ENCODE measurements at places on chromosomes 2 and 18.

- H3K27ac ChIP-seq = no peak overlapping the region
- no peak overlapping the region for H3K4me3 ChIP-seq
- no peaks in the 10 kb centered on the region for H3K27me3 ChIP-seq
- no peaks in the 10 kb centered on the region for H3K36me3 ChIP-seq
Observed at GRCh38 chr2:144032566-144032965, 487.4 kb downstream of the ZEB2 start.

DNA sequence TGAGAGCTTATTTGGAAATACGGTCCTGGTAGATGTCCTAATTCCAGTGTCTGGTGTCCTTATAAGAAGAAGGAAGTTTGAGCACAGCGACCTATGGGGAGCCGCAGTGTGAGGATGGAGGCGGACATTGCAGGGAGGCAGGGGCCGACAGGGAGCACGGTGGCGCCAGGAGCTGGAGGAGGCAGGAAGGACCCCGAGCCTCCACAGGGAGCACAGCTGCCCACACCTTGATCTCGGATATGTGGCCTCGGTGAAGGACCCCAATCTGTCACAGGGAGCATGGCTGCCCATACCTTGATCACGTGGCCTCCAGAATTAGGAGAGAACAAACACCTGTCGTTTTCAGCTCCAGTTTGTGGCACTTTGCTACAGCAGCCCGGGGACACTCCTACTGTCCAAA is 461.6 kb upstream of the SALL3 start:
- H3K36me3 ChIP-seq = no peaks in the 10 kb centered on the region
- H3K27ac ChIP-seq = no peak overlapping the region
- no peaks in the 10 kb centered on the region for H3K27me3 ChIP-seq
- no peak for DNase-seq

- H3K4me3 ChIP-seq = no peak overlapping the region
- no peak overlapping the region for H3K27ac ChIP-seq
- DNase-seq = no peak
- no peaks in the 10 kb centered on the region for H3K4me1 ChIP-seq
- H3K27me3 ChIP-seq = no peaks in the 10 kb centered on the region
- H3K36me3 ChIP-seq = no peaks in the 10 kb centered on the region
Observed at GRCh38 chr2:190156530-190157212, 94.1 kb upstream of the MSTN start.

DNA sequence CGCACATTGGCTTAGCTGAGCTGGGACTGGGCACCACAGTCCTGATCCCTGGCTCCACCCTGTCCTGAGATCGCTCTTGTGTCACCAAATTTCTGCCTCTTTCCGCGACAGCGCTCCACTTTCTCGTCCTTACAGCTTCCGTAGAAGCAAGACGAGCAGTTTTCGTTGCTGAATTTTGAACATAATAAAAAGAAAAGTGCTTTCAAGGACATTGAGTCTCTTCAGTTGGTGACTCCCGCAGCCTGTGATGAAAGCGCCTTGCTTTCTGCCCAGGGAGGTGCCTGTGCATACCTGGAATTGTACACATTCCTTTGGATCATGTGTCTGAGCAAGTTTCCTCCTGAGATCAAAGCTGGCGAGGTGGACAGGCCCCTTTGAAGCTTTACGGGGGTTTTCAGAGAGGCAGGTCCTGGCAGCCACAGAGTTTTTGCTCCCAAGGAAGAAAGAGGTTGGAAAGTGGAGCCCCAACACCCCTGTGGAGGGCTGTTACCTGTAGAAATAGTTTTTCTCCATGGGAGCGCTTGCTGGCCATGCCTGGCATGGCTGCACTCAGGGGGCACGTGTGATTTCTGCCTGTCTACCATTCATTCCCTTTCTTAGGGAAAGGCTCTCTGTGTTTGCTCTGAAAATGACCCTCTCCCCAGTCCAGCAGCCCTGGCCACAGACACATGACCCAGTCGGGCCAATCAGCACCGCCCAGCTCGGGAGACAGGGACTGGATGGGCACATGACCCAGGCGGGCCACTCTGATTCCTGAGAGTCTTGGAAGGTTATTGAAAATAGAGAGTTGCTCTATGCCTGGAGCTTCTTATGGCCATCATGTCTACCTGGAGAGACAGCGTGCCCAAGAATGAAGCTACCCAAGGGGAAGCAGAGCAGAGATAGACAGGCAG is 115.6 kb upstream of the OTOS start:
- H3K4me1 ChIP-seq = no peaks in the 10 kb centered on the region
- H3K27me3 ChIP-seq = no peaks in the 10 kb centered on the region
- H3K36me3 ChIP-seq = no peaks in the 10 kb centered on the region
- no peak overlapping the region for H3K27ac ChIP-seq
- no peak overlapping the region for H3K4me3 ChIP-seq

DNA sequence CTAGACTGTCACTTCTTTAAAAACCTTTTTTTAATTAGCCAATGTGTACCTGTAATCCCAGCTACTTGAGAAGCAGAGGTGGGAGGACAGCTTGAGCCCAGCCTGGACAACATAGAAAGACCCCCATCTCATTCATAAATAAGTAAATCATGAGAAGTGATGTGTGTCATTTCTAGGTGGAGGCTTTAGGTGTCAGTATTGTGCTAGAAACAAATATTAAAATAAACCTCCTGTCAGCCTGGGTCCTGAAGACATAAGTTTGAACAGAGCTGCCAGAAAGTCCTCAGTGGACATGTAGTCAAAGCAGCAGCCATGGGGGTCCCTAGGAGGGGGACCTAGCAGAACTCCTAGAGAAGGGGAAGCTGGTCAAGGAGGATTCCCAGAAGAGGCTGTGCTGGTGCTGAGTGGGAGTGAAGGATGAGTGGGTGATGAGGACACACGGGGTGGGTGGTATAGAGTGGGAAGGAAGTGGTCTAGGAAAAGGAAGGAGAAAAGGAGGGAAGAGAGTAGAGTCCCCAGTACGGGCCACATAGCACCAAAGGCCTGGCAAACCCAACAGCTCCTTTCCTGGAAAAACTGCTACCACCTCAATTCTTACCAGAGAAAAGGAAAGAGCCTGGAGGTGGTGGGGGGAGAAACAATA is 316.6 kb upstream of the NCKAP5 start:
- peaks cover 5% of the 10 kb centered on the region for H3K27me3 ChIP-seq
- H3K4me3 ChIP-seq = no peak overlapping the region
- peak; percentile 9 for DNase-seq
- H3K36me3 ChIP-seq = no peaks in the 10 kb centered on the region

GRCh38 chr2:178328037-178328436 is 122.9 kb downstream of the PRKRA start:
- H3K4me1 ChIP-seq = no peaks in the 10 kb centered on the region
- no peak overlapping the region for H3K4me3 ChIP-seq
- DNase-seq = no peak
- H3K27me3 ChIP-seq = no peaks in the 10 kb centered on the region
- no peaks in the 10 kb centered on the region for H3K36me3 ChIP-seq
- no peak overlapping the region for H3K27ac ChIP-seq

- no peak overlapping the region for H3K27ac ChIP-seq
- no peaks in the 10 kb centered on the region for H3K4me1 ChIP-seq
- no peaks in the 10 kb centered on the region for H3K27me3 ChIP-seq
- no peak overlapping the region for H3K4me3 ChIP-seq
- DNase-seq = no peak
Observed at GRCh38 chr2:174846218-174846617, 81.9 kb upstream of the CHRNA1 start.

DNA sequence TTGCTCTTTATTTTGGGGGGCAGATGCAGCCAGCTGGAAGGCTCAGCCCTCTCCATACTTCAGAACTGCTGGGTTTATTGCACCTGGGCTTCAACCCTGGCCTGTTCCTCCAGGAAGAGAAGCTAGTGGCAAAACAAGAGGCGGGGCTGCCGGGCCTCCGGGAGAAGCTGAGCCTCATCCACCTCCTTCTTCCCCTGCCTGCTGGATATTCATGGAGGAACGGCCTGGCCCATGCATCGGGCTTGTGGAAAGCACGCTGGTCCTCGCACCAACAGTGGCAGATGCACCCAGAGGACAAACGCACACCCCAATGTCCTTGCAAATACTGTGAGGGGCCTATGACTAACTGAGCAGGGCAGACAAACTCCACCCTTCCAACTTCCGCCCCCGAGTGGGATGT is 30.6 kb downstream of the FAM178B start:
- H3K27ac ChIP-seq = no peak overlapping the region
- DNase-seq = no peak
- H3K4me1 ChIP-seq = peaks cover 35% of the 10 kb centered on the region

- no peaks in the 10 kb centered on the region for H3K27me3 ChIP-seq
- H3K27ac ChIP-seq = no peak overlapping the region
- peaks cover 26% of the 10 kb centered on the region for H3K4me1 ChIP-seq
- H3K36me3 ChIP-seq = no peaks in the 10 kb centered on the region
Observed at GRCh38 chr2:120317916-120318315, 28.0 kb upstream of the INHBB start.

DNA sequence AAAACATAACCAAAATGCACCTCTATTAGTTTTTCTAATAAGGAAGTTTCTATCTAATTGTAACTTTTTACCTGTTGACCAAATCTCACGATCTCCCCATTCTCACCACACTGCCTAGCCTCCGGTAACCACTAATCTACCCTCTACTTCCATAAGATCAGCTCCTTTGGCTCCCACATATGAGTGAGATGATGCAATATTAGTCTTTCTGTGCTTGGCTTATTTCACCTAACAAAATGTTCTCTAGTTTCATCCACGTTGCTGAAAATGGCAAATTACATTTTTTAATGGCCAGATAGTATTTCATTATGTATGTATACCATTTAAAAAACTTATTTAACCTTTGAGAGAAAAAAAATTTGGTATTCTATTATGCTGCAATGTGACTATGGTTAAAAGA is 379.0 kb upstream of the NXPH2 start:
- no peak overlapping the region for H3K27ac ChIP-seq
- H3K4me3 ChIP-seq = no peak overlapping the region

- H3K36me3 ChIP-seq = no peaks in the 10 kb centered on the region
- peaks cover 5% of the 10 kb centered on the region for H3K4me1 ChIP-seq
- no peak overlapping the region for H3K4me3 ChIP-seq
- no peak overlapping the region for H3K27ac ChIP-seq
- no peak for DNase-seq
Observed at GRCh38 chr2:237058423-237058822, 27.3 kb upstream of the COPS8 start.

- H3K4me1 ChIP-seq = no peaks in the 10 kb centered on the region
- no peak overlapping the region for H3K27ac ChIP-seq
- H3K36me3 ChIP-seq = no peaks in the 10 kb centered on the region
- no peaks in the 10 kb centered on the region for H3K27me3 ChIP-seq
Observed at GRCh38 chr2:80256782-80257167, 47.8 kb downstream of the LRRTM1 start.

DNA sequence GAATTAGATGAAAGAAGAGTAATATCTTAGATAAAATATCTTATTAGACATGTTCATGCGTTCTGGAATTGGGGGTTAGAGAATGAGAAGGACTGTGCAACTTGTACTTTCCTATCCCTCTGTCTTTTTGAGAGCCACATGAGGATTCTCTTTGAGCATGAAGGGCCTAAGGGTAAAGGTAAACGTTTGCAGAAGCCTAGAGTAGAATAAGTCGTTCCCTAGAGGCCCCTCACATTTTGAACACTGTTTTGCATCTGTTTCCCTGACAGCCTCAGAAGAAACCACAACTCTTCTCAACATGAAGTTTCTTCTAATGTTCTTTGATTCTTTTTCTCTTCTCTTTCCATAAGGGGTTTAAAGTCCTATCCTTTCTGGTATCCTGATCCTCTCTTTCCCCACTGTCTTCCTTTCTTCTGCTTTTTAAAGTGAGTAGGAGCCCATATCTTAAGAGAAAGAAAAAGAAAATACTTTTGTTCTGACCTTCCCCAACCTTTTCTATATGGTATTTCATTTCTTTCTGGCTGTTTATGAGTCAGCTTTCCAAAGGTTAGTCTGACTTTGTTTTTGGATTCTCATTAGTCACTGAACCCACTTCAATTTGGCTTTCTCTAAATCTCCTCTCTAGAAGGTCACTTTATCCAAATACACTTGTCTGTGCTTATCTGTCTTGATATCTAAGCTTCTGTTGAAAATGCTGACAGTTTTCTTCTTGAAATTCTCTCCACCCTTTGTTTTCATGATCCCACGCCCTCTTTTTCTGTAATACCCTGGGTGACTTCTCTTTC is 34.8 kb downstream of the PPP1R1C start:
- no peaks in the 10 kb centered on the region for H3K36me3 ChIP-seq
- H3K27ac ChIP-seq = no peak overlapping the region
- H3K4me1 ChIP-seq = no peaks in the 10 kb centered on the region
- no peaks in the 10 kb centered on the region for H3K27me3 ChIP-seq
- H3K4me3 ChIP-seq = no peak overlapping the region

GRCh38 chr2:19868701-19869580 is 32.8 kb downstream of the TTC32 start:
- peaks cover 24% of the 10 kb centered on the region for H3K4me1 ChIP-seq
- H3K27me3 ChIP-seq = no peaks in the 10 kb centered on the region
- H3K27ac ChIP-seq = peak overlapping the region; percentile 75
- H3K36me3 ChIP-seq = peaks cover 2% of the 10 kb centered on the region
- DNase-seq = peak; percentile 49
- H3K4me3 ChIP-seq = peak overlapping the region; percentile 84

DNA sequence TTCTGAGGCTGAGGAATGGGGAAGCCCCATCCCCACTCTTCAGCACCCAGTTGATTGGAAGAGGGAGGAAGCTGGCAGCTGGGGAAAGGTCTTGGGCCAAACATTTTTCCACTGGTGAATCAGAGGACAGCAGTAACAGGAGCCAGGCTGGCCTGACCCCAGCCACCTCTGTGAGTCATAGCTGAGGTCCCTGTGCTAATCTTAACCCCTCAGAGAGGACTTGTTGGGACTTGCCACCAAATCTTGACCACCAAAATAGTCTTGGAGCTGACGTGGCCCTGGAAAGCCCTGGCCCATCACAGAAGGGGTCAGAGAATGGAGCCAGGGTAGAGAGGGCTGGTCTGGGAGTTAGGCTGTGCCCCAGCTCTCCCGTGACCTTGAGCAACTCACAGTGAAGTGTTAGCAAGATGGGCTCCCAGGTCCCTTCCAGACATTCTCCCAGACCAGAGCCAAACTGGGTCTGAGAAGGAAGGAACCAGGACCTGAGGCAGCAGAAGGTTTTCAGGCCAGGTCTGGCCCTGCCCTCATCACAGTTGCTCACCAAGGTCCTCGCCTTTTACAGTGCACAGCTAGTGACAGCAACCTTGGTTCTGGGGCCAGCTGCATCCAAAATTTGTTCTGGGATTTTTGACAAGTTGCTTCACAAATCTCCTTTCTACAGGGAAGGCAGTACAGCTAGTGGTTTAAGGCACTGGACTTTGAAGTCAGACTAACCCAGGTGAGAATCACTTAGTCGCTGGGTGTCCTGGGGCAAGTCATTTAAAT is 266.6 kb downstream of the CYP26B1 start:
- H3K27ac ChIP-seq = no peak overlapping the region
- peaks cover 2% of the 10 kb centered on the region for H3K27me3 ChIP-seq
- no peak overlapping the region for H3K4me3 ChIP-seq
- no peaks in the 10 kb centered on the region for H3K36me3 ChIP-seq

GRCh38 chr18:8274370-8274769 is 334.9 kb upstream of the RAB12 start:
- no peak overlapping the region for H3K4me3 ChIP-seq
- H3K27ac ChIP-seq = no peak overlapping the region
- H3K4me1 ChIP-seq = no peaks in the 10 kb centered on the region
- H3K36me3 ChIP-seq = no peaks in the 10 kb centered on the region

Data from CD4-positive, alpha-beta T cell (primary cell).